ENCODE measurements at places on chromosomes 3 and 15. TPM values are rescaled to one million over a fixed set of nuclear protein-coding genes. Genes with fewer than 3 reads are reported as not detected.

DNA sequence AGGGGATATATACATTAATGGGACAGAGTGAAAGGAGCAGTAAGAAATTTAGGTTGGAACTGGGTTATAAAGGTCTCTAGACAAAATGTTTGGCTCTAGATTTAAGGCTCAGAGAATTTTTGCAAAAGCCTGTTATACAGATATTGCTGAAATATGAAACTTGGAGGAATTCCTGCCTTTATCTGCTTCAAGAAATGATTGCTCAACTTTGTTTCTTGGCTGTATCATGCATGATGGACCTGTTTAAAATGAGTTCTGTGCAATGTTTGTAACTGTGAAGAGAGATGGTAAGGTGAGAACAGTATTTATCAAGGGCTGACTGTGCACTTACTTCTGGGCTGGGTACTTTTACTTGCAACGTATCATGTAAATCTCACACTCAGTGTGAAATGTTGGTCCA lies 3.3 kb downstream of the CRYBG3 start:
- DNase-seq = no peak

The SEMA5B gene
- 25.3 TPM for polyA plus RNA-seq

The RETNLB gene
- polyA plus RNA-seq = not detected

DNA sequence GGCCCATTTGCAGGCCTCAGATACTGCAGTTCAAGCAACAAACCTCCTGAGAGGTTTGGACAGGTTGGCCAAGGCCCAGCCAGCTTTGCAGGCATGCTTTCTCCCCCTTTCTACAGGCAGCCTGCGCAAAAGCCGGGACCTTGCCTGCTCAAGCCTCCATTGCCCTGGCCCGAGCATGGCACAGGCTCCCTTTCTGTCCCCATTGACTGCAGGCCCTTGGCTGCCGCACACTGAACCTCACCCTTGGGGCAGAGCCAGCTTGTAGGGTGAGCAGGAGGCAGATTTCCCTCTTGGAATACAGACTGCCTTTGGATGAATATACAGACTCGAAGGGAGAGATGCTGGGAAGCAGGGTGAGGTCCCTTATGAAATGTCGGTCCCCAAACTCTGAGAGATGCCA lies 461.7 kb upstream of the PROK2 start:
- DNase-seq = no peak

DNA sequence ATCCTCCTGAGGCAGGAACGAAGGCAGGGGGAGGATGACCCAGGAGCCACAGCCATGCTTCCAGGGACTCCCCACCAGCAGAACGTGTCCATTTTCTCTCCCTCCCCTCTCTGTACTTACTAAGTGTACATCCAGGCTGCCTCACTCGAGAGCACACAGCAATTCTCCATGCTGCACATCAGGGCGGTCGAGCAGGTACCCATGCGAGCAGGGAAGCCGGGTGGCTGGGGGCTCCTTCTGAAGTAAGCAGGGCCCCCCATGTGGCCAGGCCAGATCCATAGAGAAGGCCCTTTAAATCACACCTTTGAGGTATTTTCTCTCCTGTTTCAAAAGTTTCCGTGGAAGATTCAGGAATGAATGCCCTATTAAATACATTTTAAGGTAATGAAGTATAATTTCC lies 41.2 kb upstream of the SLC6A11 start:
- DNase-seq = no peak

The NR1I2 gene
- polyA plus RNA-seq = 1.1 TPM

- DNase-seq = no peak
Measured at GRCh38 chr3:105444725-105445124, 78.0 kb downstream of the ALCAM start.

- DNase-seq = no peak
Measured at GRCh38 chr15:91694131-91694830, 159.2 kb upstream of the SLCO3A1 start.
